ENCODE measurements at places on chromosomes 13 and 19.

DNA sequence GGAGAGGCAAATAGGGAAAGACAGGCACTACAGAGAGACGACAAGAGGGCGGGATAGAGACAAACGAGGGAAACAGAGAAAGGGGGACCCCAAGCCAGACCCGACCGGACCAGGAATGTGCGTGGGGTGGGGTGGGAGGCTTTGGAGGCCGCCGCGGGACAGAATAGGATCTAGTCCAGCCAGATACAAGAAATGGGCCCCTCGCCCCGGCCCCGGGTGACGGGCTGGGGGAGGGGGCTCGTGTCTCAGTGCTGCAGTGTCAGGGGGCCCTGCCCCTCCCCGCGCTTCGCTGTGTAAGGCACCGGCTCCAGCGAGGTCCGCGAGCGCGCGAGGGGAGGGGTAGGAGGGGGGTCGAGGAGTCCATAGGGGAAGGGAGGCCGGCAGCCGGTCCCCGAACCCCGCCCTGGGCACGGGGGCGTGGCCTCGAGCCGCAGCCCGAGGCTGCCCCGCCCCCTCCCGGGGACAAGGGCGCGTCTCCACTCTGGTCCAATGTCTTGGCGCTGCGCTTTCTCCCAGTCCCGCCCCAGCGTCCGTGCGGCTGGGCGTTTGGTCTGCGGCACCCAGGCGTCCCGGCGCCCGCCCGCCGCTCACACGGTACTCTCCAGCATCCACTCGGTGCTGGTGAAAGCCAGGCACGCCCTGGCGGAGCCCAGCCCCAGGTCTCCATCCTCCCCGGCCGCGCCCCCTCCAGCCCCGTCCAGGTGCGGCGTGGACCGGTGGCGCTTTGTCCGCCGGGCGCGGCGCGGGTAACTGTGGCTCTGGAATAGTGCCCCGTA is 11.0 kb downstream of the IFNL1 start:
- no peak for DNase-seq

- DNase-seq = no peak
Measured at GRCh38 chr19:810077-810855, 11.5 kb downstream of the PLPPR3 start.

GRCh38 chr19:32649751-32650150 is 25.2 kb downstream of the ANKRD27 start:
- DNase-seq = no peak

GRCh38 chr13:77781808-77782207 is 84.3 kb downstream of the SLAIN1 start:
- DNase-seq = no peak

- no peak for DNase-seq
Measured at GRCh38 chr13:46721054-46721453, 75.9 kb downstream of the ESD start.

DNA sequence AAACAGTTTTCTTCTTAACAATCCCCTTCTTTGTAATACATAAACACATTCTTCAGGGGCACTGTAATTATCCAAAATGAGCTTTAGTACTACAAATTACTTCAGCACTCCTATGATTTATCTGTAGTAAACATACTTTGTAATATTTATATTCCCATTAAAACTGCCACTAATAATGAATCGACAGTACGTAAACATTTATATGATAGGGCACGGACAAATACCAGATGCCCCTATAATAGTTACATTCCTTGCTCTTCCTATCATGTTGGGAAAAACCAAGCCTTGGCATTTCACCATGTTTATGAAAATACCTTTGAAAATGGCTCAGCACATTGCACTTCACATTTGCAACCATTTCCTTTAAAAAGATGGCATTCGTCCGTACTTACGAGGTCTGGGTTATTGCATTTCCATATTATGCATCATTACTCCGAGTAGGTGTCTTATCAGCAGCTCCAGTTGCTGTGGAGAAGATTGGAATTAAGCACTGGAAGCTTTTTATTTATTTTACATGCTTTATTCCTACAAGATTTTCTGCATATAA is 1043.4 kb downstream of the DIAPH3 start:
- DNase-seq = no peak

- DNase-seq = no peak
Measured at GRCh38 chr13:99993660-99994637, 12.4 kb downstream of the ZIC2 start.

- DNase-seq = no peak
Measured at GRCh38 chr13:98239162-98240076, 62.4 kb upstream of the RNF113B start.

- DNase-seq = no peak
Measured at GRCh38 chr19:14002571-14003250, 3.4 kb downstream of the RFX1 start.

DNA sequence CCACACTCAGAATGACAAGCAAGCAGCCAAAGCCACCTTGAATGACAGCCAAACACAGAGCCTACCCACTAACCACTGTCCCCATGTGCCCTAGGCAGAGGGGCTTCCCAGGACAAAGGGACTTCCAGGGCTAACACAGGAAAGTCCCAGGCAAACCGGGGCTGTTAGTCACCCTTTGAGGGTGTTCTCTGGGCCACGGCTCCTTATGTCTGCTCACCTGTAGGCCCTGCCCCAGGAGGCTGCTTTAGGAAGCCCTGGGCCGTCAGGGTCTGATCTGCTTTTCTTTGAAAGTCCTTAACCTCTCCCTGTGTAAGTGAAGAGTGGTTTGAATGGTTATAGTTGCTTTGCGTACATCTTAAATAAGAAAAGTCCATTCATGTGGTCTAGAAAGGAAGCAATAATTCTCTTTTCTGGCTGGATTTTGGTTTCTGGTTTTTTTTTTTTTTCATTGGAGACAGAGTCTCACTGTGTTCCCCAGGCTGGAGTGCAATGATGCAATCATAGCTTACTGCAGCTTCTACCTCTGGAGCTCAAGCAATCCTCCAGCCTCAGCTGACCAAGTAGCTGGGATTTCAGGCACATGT is 161.4 kb downstream of the EFNB2 start:
- no peak for DNase-seq

GRCh38 chr13:49580980-49581680 is 4.2 kb downstream of the RCBTB1 start:
- DNase-seq = no peak

DNA sequence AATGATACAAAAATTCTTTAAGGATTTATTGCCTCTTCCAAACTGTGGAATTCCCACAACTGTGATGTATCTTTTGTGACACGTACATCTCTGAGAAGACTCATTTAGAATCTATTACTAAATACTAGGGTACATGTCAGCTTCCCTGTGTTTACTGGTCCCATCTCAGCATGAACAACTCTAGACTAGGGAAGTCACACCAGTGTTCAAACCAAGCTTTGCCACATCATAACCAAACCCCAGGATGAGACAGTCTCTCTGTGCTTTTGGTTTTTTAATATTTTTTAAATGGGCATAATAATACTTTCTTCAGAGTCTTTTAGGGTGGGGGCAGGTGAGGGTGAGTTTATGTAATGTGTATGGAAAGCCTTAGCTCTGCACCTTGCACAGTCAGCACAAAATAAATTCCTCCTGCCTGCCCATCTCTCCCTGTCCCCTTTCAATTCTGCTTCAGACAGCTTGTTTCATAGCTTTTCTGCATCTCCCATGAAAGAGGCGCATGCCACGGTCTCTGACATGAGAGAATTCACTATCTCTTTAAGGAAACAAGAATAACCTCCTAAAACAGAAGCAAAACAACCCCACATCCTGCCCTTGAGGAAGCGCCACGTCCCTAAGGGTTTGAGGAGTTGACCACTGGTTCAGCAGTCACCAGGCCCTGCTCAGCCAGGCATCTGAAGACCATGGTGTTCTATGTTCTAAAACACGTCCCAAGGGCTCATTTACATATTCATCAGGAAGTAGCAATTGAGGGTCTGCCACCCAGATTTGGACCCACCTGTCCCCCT is 174.5 kb downstream of the USP12 start:
- no peak for DNase-seq

DNA sequence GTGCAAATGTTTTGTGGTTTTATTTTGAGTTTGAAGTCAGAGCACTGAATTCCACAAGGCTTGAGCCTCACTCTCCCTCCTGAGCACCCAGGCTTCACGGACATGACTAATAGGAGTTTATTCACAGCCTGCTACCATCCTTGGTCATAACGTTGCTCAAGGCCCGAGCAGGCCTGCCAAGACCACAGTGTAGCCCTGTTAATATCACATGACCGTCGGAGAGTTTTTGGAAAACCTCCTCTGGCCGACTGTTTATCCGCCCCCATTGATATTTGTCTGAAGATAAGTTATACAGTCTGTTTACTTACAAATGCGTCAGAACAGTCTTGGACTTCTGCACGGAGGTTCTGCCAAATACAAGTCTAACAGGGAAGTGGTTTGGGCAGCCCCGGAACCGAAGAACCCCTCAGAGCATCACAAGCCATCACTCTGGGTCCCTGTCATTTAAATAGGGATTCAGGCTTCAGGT is 89.9 kb downstream of the COL4A2 start:
- no peak for DNase-seq

DNA sequence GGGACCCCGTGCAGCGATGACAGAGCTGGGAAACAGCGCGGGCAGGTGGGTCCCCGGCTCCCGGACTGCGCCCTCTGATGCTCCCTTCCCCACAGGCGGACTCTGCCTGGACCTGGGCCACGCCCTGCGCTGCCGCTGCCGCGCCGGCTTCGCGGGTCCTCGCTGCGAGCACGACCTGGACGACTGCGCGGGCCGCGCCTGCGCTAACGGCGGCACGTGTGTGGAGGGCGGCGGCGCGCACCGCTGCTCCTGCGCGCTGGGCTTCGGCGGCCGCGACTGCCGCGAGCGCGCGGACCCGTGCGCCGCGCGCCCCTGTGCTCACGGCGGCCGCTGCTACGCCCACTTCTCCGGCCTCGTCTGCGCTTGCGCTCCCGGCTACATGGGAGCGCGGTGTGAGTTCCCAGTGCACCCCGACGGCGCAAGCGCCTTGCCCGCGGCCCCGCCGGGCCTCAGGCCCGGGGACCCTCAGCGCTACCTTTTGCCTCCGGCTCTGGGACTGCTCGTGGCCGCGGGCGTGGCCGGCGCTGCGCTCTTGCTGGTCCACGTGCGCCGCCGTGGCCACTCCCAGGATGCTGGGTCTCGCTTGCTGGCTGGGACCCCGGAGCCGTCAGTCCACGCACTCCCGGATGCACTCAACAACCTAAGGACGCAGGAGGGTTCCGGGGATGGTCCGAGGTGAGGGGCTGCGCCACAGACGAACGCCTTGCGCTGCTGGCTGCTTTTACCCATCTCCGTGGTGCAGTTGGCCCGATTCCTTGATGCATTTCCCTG is 7.8 kb upstream of the SELENOV start:
- peak; percentile 60 for DNase-seq

DNA sequence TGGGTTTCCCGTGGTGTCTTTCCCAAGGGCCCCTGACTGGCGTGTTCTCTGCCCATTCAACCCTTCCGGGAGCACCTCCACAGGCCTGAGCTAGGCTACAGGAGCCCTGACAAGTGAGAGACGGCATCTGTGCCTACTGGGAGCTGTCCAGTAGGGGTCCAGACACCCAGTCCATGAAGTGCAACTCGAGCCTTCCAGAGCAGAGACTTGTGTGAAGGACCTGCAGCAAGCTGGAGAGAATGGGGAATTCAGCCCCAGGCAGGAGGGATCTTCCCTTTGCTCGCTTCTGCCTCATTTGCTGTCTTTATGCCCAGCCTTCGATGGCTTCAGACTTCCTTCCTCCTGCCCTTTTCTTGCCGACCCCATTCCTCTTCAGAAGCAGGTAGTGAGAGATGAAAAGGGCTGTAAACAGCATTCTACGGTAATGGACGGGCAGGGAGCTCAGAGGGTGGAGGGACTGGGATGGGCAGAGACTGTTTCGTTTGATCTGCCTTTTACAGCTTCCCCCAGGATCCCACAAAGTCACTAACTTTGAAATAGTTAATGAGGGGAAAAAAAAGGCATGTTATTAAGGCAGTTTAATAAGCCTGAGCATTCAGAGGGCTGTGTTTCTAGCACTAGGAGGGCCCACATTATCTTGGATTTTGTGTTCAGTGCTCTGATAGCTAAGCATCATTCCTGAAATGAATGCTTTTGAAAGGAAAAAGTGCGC is 327.6 kb downstream of the FGF9 start:
- DNase-seq = no peak

DNA sequence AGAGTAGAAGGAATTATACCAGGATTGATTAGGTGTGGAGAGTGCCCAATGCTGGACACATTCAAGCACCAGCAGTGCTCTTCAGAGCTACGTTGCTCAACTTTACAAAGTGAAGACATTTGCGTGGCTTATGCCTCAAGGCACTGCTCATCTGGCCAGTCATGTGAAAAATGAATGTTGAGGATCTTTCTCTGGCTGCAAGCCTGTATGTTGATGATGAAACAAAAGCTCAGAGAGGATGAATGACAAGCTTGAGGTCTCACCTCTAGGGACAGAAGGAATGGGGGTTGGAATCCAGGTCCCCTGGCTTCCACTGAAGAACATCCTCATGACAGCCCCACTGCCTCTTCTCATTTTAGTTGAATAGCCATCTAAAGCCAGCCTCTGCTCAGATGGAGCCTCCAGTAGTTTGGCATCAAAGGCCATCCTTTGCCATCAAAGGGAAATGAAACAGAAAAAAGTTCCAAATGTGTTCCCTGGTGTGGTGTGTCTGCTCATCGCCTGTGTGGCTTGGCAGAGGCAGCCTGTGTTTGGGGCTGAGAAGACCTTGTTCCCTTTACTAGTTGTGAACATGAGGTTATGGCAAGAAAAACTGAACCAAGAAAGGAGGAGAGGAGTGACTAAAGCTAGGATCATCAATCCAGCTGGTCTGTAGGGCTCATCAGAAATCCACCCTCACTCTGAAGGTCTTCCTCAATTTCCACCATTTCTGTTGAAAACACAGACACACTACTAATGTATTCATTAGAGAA is 114.0 kb upstream of the KL start:
- DNase-seq = no peak

DNA sequence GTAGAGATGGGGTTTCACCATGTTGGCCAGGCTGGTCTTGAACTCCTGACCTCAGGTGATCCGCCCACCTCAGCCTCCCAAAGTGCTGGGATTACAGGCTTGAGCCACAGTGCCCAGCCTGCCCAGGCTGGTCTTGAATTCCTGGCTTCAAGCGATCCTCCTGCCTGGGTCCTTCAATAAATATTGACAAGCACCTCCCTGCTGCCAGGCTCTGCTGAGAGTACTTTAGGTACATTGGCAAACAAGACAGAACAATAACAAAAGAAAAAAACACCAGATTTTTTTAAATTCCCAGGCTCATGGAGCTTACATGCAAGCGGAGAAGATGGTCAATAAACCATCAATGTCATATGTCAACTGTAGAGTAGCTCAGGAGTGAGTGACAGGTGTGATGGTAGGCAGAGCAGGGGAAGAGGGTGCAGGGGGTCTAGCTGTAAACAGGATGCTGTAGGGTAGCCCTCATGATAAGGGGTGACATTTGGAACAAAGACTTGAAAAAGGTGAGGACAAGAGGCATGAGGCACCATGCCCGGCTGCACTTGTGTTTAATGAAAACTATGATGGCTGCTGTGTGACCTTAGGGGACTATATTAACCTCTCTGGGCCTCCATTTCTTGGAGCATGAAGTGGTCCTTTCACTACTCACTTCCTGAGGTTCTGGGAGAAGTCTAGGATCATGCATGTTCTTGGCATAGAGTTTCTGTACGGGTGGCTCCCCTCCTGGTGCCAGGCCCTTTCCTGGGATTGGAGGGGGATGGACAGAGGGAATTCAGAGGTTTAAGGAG is 19.6 kb downstream of the SULT2B1 start:
- DNase-seq = no peak

All from stimulated activated naive CD4-positive, alpha-beta T cell treated with Interleukin-2 at 50 U/mL for 16 hours (primary cell).